ENCODE measurements at places on chromosomes 7 and 10.

- no peak for DNase-seq
Observed at GRCh38 chr10:117746541-117747448, 204.2 kb downstream of the EMX2 start.

- DNase-seq, result no peak
Observed at GRCh38 chr10:9668411-9668810, 1349.3 kb upstream of the CELF2 start.

GRCh38 chr7:150780292-150780691 is 19.9 kb downstream of the TMEM176B start:
- DNase-seq, result no peak

DNA sequence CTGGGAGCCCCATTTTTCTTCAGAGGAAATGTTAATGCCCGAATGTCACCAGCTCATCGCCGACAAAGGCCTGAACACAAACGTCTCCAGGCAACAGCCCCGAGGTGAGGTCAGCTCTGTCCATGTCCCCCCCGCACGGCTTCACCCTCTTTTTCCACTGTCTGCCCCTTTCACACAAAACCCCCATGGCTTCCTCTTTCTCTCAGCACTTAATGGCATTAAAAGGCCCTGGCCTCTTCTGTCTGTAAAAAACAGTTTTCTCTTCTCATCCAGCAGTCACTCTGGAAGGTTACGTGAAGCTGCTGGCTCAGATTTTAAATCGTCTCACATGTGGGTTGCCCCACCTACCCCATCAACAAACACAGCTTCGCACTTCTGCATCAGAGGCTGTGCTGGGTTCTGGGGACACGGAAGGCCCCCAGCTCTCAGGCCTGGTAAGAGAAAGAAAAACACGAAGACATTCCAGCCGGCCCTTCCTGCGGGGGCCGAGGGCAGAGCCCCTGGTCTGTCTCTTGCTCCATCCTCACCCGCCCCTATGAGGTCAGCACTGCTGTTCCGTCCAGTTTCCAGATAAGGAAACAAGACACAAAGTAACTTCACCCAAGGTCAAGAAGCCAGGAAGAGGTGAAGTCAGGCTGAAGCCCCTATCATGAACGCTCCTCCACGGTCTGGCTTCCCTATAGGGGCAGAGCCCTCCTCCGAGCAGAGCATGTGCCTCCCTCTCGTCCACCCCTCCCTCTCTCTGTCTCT is 91.1 kb upstream of the PDGFA start:
- peak; percentile 46 for DNase-seq

DNA sequence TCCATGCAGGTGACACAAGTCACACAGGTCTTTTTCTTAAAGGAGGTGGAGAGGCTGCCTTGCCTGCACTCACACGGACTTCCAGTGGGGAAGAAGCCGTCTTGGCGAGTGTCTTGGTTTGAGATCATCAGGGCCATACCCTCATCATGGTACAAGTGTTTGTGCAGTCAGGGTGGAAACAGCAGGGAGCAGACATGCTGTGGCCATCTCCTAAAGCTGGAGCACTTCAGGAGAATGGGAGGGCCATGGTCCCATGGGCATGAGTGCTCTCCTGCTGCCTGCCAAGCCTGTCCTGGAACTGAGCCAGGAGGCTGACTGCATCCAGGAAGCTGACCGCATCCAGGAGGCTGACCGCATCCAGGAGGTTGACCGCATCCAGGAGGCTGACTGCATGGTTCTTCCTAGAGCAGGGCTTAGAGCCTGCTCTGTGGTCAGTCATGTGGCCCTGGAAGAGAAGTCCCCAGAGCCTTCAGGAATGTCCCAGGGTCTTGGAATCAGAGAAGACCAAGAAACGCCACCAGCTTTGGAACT is 98.4 kb downstream of the ADARB2 start:
- DNase-seq, result no peak

DNA sequence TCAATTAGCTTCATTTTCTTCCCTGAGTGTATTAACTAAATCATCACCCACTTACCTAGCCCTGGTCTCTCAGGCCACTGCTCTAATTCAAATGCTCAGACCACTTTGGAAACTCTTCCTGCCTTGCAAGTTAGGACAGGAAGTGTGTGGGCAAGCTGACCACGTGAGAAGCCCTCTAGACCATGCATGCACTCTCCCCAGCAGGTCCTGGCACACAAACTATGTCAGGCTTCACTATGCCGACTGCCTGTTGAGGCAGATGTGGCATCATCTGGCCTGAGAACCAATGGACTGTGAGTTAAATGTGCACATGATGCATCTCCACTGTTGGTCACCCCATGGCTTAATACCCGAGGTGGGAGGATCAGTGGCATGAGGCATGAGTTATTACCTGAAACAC is 439.6 kb downstream of the GRID1 start:
- DNase-seq, result no peak

DNA sequence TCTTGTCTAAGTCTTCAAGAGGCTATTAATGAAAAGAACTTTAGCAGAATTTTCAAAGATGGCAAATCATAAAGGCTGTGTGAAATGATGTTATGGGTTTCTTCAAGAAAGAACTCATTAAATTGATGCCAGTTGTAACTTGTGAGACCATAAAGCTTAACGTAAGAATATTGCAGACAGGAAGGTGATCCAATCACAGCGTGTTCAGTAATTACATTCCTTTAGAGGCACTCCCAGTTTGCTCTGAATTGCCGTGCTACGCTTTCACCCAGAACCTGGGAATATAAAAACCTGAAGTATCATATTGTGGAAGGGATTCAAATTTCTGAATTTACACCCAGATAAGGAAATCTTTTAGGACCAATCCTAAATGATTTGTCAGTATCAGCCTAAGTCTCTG is 64.1 kb upstream of the ITGB1 start:
- DNase-seq, result no peak

DNA sequence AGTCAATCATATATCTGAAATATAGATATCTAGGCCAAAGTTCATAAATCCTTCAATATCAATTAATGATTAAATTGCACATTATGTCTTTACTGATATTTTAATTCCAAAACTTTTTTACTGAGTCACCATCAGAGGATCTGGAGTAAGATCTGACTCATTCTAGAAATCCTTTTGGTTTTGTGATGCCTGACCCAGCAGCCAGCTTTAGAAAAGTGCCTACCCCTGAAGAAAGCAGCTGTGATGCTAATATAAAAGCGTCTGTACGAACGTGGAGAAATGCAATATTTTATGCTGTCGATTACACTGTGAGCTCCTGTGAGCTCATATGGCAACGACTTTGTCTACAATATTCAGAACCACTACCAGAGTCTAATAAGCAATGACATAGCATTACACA is 142.5 kb upstream of the LRRTM3 start:
- DNase-seq, result no peak

- no peak for DNase-seq
Observed at GRCh38 chr10:117463545-117463920, 79.0 kb upstream of the EMX2 start.

- DNase-seq, result peak; percentile 33
Observed at GRCh38 chr7:151342102-151342646, 562 bp downstream of the NUB1 start.

GRCh38 chr10:81034383-81034782 is 496.7 kb downstream of the SH2D4B start:
- DNase-seq, result no peak

DNA sequence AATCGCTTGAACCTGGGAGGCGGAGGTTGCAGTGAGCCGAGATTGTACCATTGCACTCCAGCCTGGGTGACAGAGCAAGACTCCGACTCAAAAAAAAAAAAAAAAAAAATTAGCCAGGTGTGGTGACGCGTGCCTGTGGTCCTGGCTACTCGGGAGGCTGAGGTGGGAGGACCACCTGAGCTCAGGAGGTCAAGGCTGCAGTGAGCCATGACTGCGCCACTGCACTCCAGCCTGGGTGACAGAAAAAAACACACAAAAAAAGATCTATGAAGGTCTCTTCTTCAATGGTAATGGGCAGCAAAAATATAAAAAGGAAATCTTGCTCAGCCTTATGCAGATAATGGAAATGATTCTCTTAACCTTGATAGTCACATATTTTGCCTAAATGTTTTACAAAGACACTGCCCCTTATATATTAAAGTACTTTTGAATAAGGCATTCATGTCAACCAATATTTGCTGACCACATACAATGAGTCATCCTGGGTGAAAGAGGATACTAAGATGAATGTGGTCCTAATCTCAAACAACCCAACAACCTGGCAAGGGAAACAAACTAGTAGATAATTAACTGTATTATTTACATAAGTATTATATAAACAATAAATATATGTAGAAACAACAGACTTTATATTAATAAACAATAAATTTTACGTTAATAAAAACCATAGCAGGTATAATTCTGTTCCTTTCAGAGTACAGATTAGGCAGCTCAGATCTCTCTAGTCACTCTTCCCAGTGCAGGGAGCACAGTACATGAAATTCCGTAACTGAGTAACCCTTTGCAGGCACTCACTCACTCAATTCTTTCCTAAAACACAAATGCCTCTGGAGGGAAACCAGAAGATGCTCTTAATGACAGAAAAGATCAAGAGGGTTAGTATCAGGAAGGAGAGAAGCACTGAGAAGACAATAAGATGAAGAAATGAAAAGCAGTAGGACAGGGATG is 8.1 kb downstream of the TOMM7 start:
- DNase-seq, result no peak

DNA sequence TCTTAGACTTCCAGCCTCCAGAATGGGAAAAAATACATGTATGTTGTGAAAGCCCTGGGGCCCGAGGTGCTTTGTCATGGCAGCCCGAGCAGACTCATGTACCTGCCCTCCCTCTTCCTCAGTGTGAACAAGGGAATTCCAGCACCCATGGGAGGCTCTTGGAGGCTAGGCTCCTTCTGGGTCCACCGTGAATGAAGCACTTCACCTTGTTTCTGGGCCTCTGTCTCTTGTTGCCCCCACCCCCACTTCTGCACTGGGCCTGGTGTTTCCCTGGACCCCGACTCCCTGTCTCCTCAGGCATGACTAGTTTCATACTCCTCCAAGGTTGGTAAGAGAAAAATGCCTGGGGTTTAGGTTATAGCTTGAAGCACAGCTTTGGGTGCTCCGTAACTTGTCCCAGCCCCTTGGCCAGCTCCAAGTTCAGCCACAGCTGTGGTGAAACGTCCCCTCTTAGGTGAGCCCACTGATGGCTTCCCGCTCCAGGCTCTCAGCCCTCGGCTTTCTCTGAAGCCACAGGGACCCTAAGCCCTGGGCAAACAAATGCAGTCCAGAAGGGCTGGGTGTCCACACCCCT is 30.2 kb upstream of the ARHGAP22 start:
- no peak for DNase-seq

- no peak for DNase-seq
Observed at GRCh38 chr7:50356212-50356944, 51.9 kb downstream of the IKZF1 start.

GRCh38 chr10:92799568-92799967 is 48.8 kb upstream of the EXOC6 start:
- DNase-seq, result no peak

GRCh38 chr10:127332631-127333030 is 136.2 kb upstream of the INSYN2A start:
- no peak for DNase-seq

DNA sequence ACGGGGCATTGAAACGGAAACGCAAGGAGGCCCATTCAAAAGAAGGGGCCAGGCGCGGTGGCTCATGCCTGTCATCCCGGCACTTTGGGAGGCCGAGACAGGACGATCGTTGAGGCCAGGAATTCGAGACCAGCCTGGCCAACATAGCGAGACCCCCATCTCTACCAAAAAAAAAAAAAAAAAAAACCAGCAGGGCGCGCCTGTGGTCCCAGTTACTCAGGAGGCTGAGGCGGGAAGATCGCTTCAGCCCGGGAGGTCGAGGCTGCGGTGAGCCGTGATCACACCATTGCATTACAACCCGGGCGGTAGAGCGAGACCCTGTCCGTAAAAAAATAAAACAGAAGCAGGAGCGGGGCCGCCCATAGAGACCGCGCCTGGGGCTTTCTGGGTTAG is 396 bp downstream of the PSMG3 start:
- no peak for DNase-seq

GRCh38 chr7:155412416-155413253 is 45.3 kb upstream of the EN2 start:
- no peak for DNase-seq

- no peak for DNase-seq
Observed at GRCh38 chr7:18400275-18400674, 95.3 kb upstream of the HDAC9 start.

DNA sequence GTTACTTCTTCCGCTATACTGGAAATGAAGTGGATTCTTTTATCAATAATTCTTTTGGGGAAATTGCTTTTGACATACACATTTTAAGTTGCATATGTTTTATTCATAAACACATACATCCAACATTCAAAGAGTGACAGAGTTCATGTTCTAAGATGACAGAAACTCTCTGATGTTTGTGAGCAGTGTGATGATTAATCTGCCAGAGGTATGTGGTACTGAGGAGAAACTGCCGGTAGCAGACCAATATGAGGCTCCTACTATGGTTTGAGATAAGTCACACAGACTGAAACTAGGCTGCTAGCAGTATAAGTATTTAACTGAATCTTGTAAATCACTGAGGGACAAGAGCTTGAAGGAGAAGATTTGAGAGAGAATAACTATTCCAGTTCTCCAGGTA is 524.1 kb upstream of the SEMA3D start:
- no peak for DNase-seq

DNA sequence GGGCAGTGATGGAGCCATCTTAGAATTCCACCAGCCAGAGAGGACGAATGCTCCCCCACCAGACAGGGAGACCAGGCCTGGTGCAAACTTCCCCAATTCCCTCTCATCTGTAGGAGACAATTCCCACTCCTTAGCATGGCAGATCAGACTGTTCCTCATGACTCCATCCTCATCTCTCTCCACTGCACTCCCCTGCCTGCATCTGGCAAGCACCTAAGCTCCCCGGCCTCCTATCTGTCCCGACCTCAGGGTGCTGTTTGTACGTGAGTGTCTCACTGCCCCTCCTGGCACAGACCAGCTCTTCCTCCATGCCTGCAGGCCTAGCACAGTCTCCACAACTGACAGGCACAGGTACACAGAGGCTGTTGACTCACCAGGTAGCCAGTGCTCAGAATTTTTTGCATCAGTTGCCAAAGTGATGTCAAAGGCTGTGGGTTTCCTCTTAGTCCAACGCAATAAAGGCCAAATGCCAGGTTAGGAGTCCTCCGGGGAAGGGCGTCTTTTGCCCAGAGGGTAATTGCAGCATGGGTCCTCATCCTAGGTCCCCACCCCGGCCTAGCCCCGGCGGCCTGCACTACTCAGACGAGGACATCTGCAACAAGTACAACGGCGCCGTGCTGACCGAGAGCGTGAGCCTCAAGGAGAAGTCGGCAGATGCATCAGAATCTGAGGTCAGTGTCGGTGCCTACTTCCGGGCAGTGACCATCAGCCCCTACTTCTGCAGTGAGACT is 436.8 kb upstream of the FOXK1 start:
- no peak for DNase-seq

Measured in CD4-positive, alpha-beta T cell treated with Interleukin-15 for 4 hours (primary cell).